ENCODE measurements at places on chromosomes 12 and 14.

- no peak for DNase-seq
These were observed 517.5 kb downstream of the BCL11B start for GRCh38 chr14:98754343-98755020.

- DNase-seq: peak; percentile 68
These were observed 110.6 kb upstream of the AMIGO2 start for GRCh38 chr12:47190271-47190750.

DNA sequence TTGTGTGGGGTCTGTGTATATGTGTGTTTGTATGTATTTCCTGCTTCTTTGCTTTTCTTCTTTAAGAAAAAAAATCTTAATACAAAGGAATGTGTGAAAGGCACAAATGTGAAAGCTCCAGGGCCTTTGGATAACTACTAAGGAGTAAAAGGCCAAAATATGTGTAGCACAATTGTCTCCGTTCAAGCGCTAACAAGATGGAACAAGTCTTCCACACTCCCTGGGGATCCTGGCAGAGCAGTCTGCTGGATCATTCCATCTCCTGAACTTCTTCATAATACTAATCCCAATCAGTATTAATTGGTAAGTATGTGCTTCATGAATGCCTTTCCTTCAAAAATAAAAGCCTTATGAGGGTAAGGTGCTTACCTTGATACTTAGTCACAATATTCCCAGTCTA is 462.5 kb upstream of the TBX3 start:
- DNase-seq: no peak

DNA sequence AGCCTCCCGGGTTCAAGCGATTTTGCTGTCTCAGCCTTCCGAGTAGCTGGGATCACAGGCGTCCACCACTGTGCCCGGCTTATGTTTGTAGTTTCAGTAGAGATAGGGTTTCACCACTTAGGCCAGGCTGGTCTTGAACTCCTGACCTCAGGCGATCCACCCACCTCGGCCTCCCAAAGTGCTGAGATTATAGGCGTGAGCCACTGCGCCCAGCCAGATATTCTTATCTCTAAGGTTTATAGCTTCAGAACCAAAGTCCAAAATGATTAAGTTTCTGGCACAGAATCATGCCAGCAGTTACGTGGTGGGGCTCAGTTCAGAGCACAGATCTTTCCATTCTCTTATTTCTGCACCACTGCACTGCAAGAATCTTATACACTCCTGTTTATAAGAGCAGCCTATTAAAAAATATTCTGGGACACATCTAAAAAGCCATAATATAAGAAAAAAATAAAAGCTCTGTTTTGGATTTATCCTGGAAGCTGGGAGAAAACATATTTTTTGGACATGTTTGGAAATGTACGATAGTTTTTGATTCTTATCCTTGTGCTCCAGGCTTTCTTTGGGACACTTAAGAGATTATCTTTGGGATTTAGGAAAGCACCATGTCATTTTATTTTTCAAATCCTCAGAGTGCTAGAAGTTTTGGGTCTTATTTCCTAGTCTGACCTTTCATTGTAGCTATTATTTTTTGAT is 129.6 kb downstream of the LMNTD1 start:
- no peak for DNase-seq

DNA sequence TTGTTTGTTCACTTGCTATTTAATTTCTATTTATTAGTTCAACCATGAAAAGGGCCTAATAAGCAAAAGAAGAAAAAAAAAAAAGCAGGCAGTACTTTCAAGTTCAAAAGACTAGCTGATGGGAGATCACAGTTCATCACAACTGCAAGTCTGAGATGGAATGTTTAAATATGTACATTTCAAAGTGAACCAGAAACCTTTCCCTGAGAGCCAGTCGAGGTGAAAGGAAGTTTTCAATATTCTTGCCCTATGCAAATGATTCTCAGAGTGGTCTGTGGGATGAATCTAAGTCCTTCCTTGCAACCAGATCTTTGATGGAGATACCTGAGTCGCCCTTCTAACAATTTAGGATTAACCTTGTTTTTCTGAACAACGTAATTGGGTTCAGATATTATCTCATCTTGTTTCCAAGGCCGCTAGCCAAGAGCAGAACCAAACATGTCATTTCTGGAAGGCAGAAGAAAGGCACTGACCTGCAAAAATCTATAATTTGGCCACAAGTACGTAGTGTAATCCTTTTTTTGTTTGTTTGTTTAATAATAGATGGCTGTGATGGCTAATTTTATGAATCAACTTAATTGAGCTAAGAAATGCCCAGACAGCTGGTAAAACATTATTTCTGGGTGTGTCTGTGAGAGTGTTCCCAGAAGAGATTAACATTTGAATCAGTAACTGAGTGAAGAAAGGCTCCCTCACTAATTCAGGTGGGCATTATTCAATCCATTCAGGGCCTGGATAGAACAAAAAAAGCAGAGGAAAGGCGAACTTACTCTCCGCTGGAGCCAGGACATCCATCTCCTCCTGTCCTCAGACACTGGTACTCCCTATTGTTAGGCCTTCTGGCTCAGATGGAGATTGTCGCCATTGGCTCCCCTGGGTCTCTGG is 171.1 kb upstream of the TMPO start:
- DNase-seq: no peak

DNA sequence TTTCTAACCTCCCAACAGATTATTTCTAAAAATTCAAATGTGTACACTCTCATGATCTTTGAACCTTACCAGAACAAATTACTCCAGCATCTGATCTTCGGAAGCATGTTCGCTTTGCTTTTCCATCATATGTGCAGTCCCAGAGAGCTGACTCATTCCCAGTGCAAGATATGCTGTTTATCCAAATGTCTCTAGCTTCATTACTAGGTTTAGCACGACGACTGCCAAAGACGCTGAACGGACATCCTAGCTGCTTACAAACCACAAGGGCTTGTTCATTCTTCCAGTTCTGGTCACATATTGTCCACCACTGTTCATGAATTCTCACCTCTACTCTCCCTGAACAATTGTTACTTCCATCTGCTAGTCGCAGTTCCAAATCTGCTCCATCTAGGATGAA is 40.5 kb downstream of the CD163L1 start:
- no peak for DNase-seq

DNA sequence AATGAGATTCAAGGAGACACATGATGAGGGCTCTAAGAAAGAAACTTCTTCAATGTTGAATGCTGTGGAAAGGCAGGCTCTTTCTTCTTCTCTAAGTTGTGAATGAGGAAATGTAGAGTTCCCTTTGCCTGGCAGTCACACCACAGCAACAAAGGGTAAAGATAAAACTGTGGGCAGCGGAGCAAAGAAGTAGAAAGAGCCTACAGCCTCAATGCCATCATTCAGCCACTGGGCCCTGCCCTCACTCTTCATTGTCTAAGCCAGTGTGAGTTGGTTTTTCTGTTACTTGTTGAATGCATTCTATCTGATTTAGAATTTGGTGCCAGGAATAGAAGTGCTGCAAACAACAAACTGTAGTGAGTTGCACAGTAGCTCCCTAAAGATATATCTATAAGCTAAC is 12.2 kb downstream of the SDR9C7 start:
- DNase-seq: no peak

- peak; percentile 42 for DNase-seq
These were observed 9.6 kb upstream of the RNASE1 start for GRCh38 chr14:20811986-20812975.

DNA sequence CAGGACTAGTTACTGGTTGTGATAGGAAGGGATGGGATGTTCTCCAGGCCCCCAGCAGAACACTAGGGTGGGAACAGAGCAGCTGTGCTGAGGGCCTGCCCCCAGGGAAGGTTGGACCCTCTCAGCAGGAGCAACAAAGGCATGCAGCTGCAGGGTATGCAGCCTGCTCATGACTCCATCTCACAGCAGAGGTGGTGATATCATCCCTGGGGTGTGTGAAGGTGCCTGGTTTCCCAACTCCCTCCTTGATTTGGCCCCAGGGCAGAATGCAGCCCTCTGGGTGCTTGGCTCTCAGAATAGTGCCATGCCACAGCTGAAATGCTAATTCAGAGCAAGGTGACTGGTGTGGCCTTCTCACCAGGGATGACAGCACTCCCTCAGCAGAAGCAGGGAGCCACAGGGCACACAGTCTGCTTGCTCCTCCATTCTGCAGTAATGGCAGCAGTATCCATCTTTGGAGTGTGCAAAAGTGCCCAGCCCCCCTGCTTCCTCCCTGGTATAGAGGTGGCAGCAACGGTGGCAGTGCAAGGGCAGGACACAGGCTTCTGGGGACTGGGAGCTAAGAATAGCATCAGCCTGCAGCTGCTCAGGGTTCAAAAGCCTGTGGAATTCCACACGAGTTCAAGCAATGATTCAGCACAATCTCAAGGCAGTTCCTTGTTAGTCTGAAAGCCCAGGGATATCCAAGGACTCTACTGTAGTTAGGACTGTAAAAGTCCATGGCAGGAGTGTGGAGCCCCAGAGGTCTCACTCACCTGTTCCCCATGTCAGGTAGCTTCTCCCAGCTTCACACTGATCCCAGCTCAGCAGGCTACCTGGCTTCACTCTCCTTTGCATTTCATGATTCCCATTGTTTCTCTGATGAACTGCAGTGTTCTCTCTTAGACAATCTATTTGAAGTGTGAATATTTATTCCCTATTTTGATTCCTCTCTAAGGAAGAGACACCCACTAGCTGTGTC is 298.1 kb upstream of the FOXG1 start:
- DNase-seq: peak; percentile 53

- no peak for DNase-seq
These were observed 28.2 kb upstream of the BCAT1 start for GRCh38 chr12:24977060-24977459.

GRCh38 chr14:77151245-77151644 is 9.7 kb upstream of the ZDHHC22 start:
- peak; percentile 86 for DNase-seq

- DNase-seq: no peak
These were observed 22.1 kb upstream of the NINJ2 start for GRCh38 chr12:685388-685787.

DNA sequence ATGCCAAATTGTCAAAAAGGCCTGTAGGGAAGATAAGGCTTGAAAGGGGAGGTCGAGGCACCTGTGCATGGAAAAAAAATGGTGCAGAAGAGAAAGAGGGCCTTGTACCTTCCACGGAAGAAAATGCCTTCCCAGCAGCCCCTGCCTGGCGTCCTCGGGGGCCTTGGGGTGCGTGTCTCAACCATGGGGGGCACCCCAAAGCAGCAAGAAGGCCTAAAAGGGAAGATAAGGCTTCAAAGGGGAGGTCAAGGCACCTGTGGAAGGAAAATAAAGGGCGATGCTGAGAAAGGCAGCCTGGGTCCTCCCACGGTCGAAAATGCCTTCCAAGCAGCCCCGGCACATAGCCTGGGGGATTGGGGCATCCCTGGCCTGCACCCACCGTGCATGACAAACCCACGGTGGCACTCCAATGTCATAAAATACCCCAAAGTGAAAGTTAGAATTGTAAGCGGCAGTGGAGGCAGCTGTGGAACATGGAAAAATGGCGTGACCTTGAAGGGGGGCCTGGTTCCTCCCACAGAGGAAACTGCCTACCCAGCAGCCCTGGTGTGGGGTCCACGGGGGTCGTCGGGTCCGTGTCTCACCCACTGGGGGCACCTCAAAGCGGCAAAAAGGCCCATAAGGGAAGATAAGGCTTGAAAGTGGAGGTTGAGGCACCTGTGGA is 275.0 kb downstream of the ALG10 start:
- DNase-seq: no peak

DNA sequence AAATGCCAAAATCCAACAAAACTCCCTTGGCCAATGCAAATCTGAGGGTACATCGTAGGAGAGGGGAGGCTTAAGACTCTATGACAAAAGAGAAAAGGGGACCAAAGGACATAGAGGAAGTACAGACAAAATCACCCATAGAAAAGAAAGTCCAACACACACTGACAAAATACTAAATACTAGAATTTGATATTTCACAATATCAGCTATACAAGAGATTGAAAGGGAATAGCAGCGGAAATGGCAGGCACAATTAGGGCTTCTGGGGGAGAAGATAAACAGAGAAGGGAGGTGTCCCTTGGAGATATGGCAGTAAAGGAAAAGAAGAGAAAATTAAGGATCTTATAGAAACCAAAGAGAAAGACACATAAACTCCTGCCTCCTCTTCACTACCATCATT is 29.0 kb downstream of the ATP2B1 start:
- DNase-seq: no peak

GRCh38 chr12:131046813-131047788 is 93.4 kb downstream of the ADGRD1 start:
- DNase-seq: no peak

GRCh38 chr12:100268835-100269564 is 2.0 kb downstream of the SCYL2 start:
- DNase-seq: no peak

GRCh38 chr12:14153803-14154202 is 172.4 kb upstream of the GRIN2B start:
- no peak for DNase-seq

- no peak for DNase-seq
These were observed 100.7 kb upstream of the MAP1LC3B2 start for GRCh38 chr12:116458492-116458891.

DNA sequence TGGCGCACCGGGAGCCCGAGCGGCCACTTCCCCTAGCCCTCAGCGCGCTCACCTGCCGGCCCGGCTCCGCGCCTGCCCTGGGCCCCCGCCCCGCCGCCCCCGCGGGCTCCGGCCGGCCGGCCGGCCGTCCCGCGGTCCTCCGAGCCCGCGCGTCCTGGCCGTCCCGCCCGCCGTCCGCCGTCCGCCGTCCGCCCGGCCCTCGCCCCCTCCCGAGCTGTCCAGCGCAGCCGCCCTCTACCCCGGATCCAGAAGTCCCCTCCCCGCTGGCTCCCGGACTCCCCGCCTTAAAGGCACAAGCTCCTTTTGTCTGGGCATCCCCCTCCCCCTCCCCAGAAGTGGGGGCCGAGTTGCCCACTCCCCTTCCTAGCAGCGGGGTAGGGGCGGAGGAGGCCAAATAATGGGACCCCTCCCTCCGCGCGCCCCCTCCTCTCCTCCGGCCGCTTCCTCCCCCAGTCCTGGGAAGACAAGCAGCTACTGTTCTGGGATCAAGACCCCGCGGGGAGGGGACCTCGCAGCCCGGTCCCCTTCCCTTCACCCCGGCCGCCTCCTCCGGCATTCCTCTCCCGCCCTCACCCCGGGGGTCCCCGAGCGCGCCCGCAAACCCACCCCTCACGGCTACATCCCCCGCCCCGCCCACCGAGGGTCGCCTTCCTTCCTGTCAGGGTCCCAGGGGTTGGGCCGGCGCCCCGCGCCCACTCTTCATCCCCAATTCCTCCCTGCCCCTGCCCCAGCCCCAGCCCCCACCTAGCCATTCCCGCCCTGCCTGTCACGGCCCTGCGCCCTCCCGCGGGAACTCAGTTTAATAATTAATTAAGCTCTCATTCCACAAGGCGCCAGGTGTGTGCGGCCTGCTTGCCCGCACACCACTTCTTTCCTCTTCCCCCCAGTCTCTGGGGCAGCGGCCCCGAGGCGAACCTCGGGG is at the start of gene ADCY6:
ADCY6 (minus strand) TSS at position 236 of the 922 bp plus-strand sequence. CDS start 5,655 bp downstream, outside the sequence.
- peak; percentile 96 for DNase-seq

- no peak for DNase-seq
These were observed 6.2 kb upstream of the ELK3 start for GRCh38 chr12:96187956-96188355.
